ENCODE measurements at places on chromosomes 4 and X.

DNA sequence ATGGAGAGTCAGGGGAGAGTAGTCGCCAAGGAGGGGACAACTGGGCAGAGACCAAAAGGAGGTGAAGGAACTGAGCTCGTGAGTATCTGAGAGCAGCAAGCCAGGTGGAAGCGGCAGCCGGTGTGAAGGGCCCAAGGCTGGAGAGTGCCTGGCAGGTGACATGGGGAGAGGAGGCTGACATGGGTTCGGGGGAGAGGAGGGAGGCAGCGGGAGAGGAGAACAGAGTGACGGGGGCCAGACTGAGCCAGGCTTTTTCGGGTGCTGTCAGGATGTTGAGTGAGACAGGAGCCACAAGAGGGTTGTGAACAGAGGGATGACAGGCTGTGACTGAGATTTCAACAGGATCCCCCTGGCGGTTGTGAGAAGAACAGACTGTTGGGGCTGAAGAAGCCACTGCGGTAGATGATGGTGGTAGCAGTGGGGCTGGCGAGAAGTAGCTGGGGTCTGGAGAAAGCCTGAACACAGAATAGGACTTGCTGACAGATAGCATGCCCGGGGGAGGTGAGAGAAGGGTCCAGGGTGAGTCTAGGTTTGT, 5.7 kb downstream of the ELK1 start:
- DNase-seq = peak; percentile 44

DNA sequence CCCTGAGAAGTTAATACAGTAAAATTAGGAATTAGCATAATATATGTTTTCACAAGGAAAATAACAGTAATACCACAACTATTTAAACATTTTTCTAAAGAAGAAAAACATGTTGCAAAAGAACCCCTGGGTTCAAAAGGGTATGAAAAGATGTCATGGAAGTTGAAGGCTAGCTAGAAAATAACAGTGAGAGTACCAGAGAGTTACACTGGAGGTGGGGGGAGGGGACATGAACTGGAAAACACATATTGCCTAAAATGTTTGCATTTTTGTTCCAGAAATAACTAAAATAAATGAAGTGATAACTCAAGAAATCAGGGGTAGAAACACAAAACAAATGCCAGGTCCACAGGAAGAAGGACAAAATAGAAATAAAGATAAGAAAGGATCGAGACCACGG, 336.6 kb upstream of the MAD2L1 start:
- no peak for DNase-seq

GRCh38 chrX:39174772-39175417, 373.6 kb downstream of the MID1IP1 start:
- DNase-seq = no peak

DNA sequence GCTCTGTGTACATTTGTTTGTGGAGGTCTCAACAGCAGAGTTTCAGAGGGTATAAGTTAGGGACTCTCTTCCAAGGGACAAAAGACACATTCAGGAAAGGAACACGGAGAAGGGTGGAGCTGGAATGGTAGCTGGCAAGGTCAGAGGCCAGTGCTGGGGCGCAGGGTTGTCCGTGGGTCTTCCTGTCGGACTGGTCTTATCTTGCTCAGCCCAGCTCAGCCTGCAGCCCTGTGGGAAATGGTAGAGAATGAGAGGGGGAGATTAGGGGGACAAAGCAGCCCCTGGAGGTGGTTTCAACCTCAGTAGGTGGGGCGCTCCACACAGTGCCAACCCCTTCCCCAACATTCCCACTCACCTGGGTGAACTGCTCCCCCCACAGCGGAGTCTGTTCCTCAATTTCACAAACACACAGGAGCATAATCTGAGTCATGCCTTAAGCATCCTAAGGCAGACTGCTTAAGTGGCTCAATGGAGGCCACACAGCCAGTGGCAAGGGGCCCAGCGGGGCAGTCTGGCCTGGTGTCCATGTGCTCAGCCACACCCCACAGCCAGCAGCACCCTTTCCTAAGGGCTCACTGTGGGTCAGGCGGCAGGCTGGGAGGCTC, 6.9 kb upstream of the HDAC6 start:
- peak; percentile 47 for DNase-seq

- DNase-seq = no peak
These were observed 169.5 kb downstream of the TLL1 start for GRCh38 chr4:166042510-166043055.

Data from fibroblast of skin of right biceps (primary cell).